ENCODE measurements at places on chromosomes 7 and 10.

DNA sequence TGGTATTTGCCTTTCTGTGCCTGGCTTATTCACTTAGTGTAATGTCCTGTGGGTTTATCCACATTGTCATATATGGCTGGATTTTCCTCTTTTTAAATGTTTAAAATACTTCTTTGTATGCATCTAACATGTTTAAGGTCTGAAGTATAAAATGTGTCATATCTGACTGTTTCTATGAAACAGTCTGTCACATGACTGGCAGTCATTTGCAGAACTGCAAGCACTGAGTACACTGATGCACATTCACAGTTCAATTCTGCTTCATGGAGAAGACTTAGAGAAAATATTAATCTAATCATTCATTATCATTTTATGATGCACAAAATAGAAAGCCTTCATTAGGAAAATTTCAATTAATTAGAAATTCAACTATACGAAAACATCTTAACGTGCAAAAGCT lies 119.7 kb upstream of the PRSS58 start:
- no peak for DNase-seq

DNA sequence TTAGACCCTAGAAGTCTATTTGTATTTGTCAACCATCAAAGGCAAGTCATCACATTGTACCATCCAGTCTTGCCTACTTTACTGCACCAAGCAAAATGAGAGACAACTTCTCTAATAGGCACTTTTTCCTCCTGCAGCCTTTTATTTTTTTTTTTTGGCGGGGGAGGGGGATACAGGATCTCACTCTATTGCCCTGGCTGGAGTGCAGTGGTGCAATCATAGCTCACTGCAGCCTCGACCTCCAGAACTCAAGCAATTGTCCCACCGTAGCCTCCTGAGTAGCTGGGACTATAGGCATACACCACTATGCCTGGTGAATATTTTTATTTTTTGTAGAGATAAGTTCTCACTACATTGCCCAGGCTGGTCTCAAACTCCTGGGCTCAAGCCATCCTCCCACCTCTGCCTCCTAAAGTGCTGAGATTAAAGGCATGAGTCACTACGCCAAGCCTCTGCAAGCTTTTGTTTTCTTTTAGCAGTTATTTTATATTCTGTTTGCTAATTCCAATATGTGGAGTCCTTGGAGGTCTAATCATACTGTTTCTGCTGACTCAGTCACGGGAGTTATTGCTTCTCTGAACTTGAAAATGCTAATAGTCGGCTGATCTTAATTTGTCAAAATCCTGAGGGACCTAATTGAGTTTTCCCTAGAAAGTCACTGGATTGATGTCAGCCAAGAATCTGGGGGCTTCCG lies 14.2 kb downstream of the KPNA7 start:
- no peak for DNase-seq

- DNase-seq, result no peak
These were observed 22.5 kb upstream of the MYL7 start for GRCh38 chr7:44163591-44163990.

- DNase-seq, result no peak
These were observed 11.7 kb downstream of the CASP7 start for GRCh38 chr10:113691381-113691780.

DNA sequence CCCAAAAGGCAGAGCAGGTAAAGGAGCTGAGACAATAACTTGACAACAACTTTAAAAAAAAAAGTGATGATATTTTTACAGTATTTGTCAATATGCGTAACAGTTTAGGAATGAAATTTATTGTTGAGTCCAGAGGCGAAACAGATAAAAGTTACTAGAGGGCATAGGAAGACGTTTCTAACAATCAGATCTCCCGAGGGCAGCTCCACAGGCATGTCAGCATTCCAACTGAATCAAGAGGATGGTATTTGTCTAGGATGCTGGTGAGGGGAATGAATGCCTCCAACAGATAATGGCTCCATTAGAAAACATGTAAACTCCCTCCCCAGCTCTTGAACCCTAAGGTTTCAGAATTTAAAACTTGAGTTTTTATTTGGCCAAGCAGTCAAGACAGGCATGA lies 733.9 kb upstream of the SORCS1 start:
- no peak for DNase-seq

Data from GM13977 (cell line).